HEK293T (cell line): ENCODE measurements at places on chromosomes 6 and 20.

- no peak for DNase-seq
These were observed 164.6 kb upstream of the CDYL start for GRCh38 chr6:4611429-4612129.

DNA sequence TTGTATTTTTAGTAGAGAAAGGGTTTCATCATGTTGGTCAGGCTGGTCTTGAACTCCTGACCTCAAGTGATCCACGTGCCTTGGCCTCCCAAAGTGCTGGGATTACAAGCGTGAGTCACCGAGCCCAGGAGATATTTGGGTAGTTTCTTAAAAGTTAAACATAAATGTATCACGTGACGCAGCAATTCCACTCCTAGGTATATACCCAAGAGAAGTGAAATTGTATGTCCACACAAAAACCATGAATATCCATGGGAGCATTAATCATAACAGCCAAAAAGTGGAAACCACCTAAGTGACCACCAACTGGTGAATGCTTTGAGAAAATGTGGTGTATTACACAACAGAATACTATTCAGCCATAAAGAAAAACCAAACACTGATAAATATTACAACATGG lies 164.8 kb downstream of the MRPL14 start:
- no peak for DNase-seq

- DNase-seq, result no peak
These were observed 66.9 kb upstream of the CLDN20 start for GRCh38 chr6:155196911-155197310.

- peak; percentile 36 for DNase-seq
These were observed 563 bp upstream of the SRSF3 start for GRCh38 chr6:36593569-36594028.
